RWPE1 (cell line): ENCODE measurements at places on chromosomes 1 and 21.

GRCh38 chr1:116185161-116185701, 74.0 kb downstream of the MAB21L3 start:
- no peak for DNase-seq

DNA sequence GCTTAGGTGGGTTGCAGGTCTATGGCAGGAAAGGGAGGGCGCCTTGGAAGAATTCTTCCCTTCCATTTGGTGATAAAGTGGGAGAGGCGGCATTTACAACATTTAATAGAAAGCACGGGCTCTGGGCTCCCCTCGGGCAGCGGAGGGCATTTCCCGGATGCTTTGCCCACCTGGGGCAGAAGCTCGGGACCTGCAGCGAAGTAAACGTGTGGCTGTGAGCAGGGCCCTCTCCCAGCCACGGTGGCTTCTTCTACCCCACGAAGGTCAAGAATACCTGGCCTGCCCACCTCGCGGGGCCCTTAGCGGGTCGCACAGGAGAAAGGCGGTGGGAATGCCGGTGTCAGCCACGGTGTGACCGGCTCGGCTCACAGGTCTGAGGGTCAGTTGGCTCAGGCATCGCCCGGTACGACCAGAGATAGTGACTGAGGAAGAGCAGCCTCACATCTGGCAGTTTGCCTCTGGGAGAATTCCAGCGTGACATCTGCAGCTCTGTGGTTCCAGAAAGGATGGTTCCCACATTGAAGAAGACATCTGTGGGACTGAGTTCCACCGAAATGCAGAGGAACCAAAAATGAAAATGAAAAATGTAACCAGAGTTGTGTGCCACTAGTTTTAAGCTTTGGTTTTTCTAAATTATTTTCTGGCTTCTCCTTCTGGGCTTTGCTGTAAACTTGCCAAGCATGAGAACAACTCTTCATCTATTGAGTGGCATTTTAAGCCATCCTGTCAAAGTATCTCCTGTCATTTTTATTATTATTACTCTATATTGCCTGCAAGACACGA, 720 bp upstream of the F3 start:
- no peak for DNase-seq

- DNase-seq = no peak
Measured at GRCh38 chr1:155268630-155269029, 4.7 kb downstream of the CLK2 start.

GRCh38 chr1:166184897-166185296, 18.1 kb upstream of the FAM78B start:
- DNase-seq = peak; percentile 65

DNA sequence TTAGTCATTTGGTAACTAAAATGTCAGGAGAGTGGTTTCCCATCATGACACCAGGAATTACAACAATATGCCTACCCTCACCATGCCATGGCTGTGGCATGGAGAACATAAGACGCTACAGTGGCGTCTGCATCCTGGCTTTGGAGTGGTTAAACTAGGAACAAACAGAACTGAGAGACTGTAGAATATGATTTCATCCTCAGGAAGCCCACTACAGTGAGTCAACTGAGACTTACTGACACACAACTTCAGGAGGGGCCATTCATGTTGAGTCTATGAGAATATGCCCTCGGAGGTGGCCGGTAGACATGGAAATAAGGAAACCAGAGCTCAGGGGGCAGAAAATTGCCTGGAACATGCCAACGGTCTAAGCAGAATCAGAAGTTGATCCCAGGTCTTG, 5.9 kb upstream of the BACE2 start:
- DNase-seq = no peak

- no peak for DNase-seq
Measured at GRCh38 chr1:162390396-162391185, 9.1 kb downstream of the C1orf226 start.

DNA sequence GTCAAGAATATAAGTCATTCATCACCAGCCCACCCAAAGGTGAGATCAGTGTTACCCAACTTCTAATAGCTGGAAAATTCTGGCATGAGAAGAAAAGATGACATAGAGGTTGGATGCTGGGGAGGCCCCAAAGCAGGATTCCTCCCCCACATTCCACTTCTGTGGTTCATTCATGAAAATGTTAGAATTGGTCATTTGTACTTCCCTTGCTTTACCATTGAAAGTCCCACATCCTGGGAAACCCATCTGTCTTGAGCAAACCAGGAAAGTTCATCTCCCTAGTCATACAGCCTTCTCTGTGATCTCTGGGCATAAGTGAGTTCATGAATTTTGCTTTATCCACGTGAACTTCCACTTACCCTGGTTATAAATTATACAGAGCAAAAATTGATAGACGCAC, 66.8 kb downstream of the SERINC2 start:
- no peak for DNase-seq

DNA sequence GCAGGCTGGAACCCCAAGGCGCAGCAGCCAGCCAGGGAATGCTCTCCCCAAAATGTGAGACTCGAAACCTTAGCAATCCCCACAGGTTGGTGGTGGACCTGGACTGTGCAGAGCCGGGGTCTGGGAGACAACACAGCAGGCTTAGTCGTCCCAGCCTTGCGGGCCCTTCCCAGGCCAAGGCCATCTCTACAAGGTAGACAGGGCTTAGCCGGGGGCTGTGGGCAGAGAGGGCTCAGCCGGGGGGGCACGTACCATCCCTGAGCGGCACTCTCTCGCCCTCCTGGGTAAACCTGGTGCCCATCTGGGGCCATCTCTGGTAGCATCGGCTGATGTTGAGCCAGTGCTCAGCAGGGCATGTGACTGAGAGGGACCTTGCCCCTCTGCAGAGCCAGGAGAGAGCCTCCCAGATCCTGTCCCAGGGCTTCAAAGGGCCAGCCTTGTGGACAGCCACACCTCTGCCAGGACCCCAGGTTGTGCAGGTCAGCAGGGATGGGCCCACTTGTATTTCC, 2.2 kb upstream of the ACTRT2 start:
- no peak for DNase-seq

- DNase-seq = no peak
Measured at GRCh38 chr1:192535916-192536664, 39.5 kb upstream of the RGS1 start.

DNA sequence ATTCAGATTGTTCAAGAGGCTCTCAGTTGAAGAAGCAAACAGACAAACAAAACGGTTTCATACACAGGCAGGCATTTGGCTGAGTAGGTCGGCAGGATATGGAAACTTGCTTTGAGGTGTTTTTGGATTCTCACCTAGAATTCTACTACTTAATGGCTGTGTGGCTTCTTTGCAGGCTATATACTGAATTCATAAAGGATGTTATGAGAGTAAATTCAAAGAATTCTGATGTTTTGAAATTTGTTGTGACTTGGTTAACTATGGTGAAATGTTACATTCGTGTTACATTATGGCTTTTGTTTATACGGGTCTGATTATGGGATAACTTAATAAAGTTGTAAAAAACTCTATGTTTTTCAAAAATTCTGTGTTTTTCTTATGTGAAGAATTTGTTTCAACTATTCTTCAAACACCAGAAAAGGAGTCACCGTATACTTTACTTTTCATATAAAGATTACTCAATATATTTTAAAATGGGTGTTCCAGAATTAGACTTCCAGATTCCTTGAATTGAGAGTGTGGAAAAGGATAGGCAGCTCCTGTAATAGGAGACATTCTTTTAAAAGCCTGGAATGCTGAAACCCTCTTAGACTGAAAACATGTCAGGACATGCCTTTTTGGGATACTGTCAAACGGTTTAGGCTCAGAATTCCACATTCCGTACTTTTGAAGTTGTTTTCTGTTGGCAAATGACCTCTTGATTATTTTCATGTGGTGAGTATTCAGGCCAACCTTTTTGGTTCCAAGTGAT, 8.2 kb upstream of the IRF2BP2 start:
- peak; percentile 78 for DNase-seq

GRCh38 chr1:33327587-33328325, 6.9 kb upstream of the A3GALT2 start:
- DNase-seq = peak; percentile 71

- DNase-seq = no peak
Measured at GRCh38 chr1:31834501-31834900, 18.7 kb upstream of the SPOCD1 start.

GRCh38 chr1:201364808-201365105, 12.7 kb downstream of the TNNT2 start:
- no peak for DNase-seq

DNA sequence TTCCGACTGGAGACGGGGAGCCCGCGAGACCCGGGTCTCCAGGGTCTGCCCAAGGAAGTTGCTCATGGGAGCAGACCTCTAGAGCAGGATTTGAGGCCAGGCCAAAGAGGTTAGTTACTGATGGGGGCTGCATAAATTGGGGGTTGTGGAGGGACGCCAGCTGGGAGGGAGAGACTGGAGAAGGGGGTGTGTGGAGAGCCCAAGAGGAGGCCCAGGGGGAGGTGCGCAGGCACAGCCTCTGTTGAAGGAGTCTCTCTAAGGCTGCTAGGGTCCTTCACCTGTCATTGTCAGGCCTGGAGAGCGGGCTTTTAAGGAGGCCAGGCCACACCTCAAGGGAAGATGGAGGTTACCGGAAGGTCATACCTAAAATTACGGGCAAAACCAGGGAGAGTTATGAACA, 363 bp downstream of the PLA2G5 start:
- DNase-seq = no peak

- DNase-seq = no peak
Measured at GRCh38 chr1:150243003-150243402, 7.1 kb upstream of the ANP32E start.

GRCh38 chr1:23667411-23667810, 24.2 kb upstream of the RPL11 start:
- no peak for DNase-seq

DNA sequence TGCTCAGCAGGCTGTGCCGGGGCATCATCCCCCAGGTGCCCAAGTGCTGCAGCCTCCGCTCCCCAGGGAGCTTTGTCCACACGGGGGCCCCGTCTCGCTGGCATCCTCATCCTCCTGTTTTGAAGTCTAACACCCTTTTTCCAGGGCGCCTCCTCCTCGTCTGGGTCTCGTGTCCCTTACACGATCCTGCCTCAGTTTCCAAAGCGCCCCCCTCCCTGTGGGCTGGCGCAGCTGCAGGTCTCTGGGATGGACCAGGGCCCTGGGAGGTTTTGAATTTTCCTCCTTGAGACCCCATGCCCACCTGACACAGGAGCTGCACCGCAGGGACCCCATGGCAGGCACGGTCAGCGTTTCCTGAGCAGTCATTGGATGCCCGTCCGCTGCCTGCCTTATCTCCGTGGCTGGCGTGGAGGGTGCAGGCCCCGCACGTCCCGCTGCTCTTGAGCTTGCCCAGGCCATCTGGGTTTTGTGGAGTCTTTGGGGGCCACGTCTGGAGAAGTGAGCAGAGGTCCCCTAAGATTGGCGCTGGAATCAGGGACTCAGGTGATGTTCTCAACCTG, 37.4 kb upstream of the DIP2A start:
- no peak for DNase-seq

DNA sequence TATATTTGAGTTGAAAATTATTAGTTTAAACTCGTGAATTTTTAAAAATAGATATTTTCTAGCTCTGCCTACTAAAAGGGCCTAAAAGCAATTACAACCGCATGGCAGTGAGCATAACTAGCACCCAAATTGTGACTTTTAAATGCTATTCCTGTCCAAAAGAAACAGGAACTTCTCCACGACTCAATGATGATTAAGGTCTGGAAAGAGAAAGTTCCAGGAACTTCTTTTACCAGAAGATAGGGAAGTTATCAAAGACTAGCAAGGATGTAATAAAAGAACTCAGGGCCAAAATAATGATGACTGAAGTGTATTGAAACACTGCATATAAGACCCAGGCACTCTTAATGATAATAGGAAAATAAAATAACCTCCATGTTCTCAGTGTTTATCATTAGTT, 313.0 kb downstream of the PLPP3 start:
- no peak for DNase-seq

DNA sequence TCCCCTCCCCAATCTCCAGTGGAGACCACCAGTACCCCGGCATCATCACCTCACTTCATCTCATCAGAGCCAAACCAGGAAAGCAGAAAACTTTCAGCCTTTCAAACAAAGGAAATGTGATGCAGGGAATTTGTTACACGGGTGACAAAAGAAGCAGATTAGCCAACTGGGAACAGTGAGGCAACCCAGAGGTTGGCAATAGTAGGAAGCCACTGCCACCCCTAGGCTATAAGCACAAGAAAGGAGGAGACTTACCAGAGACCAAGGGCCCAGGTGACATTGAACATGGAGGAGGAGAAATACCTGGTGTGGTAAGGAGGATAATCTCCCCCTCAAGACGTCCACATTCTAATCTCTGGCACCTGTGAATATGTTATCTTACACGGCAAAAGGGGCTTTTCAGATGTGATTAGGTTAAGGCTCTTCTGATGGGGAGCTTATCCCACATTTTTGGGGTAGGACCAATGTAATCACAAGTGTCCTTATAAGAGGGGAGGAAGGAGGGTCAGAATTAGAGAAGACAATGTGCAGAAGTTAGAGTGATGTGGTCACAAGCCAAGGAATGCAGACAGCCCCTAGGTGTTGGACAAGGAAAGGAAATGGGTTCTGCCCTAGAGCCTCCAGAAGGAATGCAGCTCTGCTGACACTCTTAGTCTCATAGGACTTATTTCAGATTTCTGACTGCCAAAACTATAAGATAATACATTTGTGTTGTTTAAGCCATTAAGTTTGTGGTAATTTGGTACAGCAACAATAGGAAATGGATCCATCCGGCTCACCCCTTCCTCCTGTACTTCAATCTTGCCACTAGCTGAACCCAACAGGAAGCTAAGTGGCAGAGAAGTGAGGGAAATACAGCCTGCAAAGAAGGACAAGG, 83.6 kb upstream of the VAV3 start:
- DNase-seq = no peak

GRCh38 chr1:201714542-201715329, 114.2 kb upstream of the IPO9 start:
- peak; percentile 99 for DNase-seq

GRCh38 chr1:229043115-229043514, 227.8 kb upstream of the RAB4A start:
- no peak for DNase-seq

DNA sequence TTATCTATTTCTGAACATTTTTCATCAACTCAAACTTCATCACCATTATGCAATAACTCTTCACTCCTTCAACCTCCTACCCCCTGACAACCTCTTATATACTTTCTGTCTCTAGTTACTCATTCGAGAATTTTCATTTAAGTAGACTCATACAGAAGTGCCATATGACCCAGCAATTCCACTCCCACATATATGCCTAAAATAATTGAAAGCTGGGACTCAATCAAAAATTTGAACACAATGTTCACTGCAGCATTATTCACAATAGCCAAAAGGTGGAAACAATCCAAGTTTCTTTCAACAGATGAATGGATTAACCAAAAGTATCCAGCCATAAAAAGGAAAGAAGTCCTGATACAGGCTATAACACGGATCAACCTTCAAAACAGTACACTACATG, 24.1 kb downstream of the COL11A1 start:
- no peak for DNase-seq

DNA sequence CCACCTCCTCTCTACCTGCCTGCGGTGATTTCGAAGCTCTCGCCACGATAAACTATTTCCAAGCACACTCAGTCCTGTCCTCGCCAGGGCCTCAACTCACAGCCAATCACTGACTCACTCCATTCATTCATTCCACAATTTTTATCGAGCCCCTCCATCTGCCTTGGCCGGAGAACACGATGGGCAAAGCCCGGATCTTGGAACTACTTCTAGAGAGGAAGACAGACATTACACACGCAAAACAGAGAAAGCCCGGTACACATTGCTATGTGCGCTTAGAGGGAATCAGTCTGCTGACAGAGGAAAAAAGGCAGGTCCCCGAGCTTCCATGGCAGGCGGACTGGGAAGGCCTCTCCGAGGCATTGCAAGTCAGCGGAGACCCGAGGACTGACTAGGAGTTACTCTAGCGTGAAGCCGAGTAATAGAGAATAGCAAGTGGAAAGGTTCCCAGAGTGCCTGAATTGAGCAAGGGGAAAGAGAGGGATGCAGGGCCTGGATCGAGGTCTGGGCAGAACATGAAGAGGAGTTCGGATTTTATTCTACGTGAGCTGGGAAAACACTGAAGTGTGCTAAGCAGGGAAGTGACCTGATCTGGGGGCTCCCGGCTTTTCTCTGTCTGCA, 54.2 kb upstream of the DNAJC6 start:
- no peak for DNase-seq
